ENCODE measurements at places on chromosomes 5 and 9.

- DNase-seq, result no peak
Observed at GRCh38 chr5:176740131-176740701, 70.1 kb upstream of the UNC5A start.

DNA sequence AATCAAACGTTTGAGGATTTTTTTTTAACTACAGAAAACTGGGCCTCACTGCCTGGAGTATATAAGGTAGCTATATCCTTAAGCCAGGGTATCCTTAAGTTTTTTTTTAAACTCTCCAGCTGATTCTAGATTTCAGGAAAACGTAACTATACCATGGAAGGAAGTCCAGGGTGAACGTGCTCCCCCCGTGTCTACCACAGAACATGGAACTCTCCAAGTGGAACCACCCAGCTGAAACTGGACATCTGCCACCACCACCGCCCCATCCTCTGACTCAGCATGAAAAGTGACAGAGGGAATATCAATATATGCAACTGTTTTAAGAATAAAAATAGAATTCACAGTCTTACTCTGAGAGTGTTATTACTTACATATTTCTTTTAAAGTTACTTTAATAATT lies 61.3 kb downstream of the DROSHA start:
- peak; percentile 47 for DNase-seq

GRCh38 chr5:158553195-158553961 lies 546.3 kb downstream of the EBF1 start:
- DNase-seq, result peak; percentile 71

GRCh38 chr9:4276856-4277255 lies 23.0 kb downstream of the GLIS3 start:
- no peak for DNase-seq

GRCh38 chr5:75395277-75395676 lies 58.3 kb downstream of the HMGCR start:
- no peak for DNase-seq

GRCh38 chr5:133122711-133123110 lies 70.9 kb downstream of the HSPA4 start:
- DNase-seq, result no peak

DNA sequence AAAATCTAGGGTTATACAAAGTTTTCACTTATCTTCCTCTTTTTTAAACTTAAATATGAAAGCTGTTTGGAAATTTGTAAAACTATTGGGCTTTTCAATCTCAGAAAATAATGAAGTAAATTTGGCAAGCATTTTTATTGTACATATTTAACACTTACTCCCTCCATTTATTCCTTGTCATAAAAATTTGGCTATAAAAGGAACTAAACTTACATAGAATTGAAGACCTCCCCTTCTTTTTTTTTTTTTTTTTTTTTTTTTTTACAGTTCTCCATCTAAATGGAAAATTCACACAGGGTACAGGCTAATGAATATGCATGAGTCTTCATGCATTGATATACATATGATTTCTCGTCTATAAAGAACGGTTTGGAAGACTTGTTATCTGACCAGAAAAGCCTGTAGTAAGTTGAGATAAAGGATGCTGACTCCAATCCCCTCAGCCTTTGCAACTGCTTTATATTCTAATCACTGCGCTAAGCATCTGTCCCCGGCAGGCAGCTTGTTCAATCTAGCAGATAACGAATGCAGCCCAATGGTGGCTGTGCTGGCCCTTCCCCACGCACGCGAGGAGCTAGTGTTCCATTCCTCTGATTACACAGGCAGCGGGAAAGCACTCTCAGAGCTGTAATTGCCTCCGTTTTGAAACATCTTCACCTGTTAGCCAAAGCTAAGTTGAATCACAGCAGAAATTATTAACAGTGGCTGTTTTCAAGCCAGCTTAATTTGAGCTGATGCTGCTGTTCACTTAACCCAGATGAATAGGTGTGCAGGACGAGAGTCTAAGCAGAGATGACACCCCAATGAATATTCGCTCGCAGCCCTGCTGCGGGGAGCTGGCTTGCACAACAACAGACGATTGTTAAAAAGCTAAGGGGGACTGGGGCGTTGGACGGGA lies 453.8 kb upstream of the ZNF608 start:
- DNase-seq, result no peak

DNA sequence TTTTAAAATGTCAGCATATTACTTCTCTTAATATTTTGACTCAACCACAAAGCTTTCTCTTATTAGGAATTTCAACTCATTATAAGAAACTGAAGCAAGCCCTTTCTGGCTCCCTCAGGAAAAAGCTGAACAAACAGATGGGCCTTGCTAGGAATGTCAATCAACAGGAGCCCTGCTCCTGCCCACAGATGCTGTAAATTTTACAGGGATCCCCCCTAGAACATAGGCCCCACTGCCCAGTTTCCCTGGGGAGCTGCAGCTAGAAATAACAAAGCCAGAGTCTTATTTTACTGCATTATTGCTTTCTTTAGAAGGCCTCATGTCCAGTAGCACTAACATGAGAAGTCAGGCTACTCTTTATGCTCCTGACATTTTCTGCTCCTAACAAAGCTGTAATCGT lies 103.8 kb downstream of the PCSK1 start:
- no peak for DNase-seq

Data from foreskin fibroblast (primary cell).